Pancreas (tissue), 10 donors: ENCODE measurements at places on chromosomes 4 and X. TPM values are rescaled to one million over a fixed set of nuclear protein-coding genes. Genes with fewer than 3 reads are reported as not detected.

GRCh38 chrX:36214924-36215323 is 295.4 kb downstream of the CFAP47 start:
- no peaks in the 10 kb centered on the region for H3K36me3 ChIP-seq
- H3K4me1 ChIP-seq, result no peaks in the 10 kb centered on the region
- H3K4me3 ChIP-seq, result no peak overlapping the region
- H3K27me3 ChIP-seq, result no peaks in the 10 kb centered on the region

DNA sequence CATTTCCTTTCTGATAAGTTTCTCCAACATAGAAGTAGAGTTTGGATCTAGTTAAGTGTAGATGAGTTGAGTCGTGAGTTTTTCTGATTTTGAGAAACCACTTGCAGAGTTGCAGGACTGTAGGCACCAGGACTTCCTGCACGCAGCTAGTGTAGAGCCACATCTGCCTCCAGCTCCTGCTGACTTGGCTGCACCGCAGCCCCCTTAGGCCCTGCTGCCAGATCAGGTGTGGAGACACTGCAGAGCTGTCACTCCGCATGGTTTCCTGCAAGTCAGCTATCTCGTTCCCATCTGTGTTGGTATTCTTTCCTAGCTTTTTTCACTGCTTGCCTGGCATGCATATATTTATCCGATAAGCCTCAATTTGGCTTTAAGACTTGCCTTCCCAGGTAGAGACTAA is 48.9 kb downstream of the PCDH7 start:
- no peak for DNase-seq
- no peaks in the 10 kb centered on the region for H3K4me1 ChIP-seq
- H3K27me3 ChIP-seq, result no peaks in the 10 kb centered on the region
- H3K36me3 ChIP-seq, result no peaks in the 10 kb centered on the region
- no peak overlapping the region for H3K27ac ChIP-seq

GRCh38 chrX:13376857-13377549 is 57.1 kb upstream of the ATXN3L start:
- H3K4me3 ChIP-seq, result no peak overlapping the region
- no peaks in the 10 kb centered on the region for H3K27me3 ChIP-seq
- H3K36me3 ChIP-seq, result no peaks in the 10 kb centered on the region
- no peak for DNase-seq
- H3K4me1 ChIP-seq, result no peaks in the 10 kb centered on the region

The PF4V1 gene
- total RNA-seq, result not detected

DNA sequence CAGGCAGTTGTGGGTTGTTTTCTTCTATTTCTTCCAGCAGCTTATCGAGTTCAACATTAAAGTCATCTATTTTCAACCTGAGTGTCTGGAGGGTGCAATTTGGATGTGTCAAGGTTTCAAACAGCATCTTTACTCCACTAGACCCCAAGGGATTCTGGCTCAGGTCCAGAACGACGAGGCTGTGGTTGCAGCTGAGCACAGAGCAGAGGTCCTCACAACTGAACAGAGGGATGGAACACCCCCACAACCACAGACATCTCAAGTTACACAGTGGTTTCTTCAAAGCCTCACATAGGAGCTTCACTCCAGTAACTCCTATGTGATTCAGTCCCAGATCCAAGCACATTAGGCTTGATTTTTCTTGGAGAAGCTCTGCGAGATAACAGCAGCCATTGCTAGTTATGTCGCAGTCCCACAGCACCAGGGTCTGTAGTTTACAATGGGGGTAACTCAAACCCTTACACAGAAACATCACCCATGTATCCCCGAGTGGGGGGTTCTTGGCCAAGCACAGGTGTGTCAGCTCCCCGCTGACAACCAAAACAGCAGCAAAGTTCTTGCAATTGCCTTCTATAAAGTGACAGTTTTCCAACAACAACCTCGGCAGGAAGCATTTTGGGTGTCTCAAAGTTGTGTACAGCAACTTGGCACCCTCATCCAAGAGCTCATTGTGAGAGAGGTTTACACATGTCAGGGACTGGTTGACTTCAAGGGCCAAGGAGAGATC is 2.8 kb downstream of the NLRP2B start:
- no peak overlapping the region for H3K4me3 ChIP-seq
- DNase-seq, result no peak
- H3K4me1 ChIP-seq, result no peaks in the 10 kb centered on the region
- no peaks in the 10 kb centered on the region for H3K27me3 ChIP-seq
- H3K27ac ChIP-seq, result no peak overlapping the region

- H3K4me1 ChIP-seq, result no peaks in the 10 kb centered on the region
- no peaks in the 10 kb centered on the region for H3K36me3 ChIP-seq
- no peak overlapping the region for H3K4me3 ChIP-seq
- DNase-seq, result no peak
Measured at GRCh38 chrX:130179170-130179569, 7.4 kb downstream of the RAB33A start.
